OCI-LY7 (cell line): ENCODE measurements at places on chromosomes 6 and 20.

DNA sequence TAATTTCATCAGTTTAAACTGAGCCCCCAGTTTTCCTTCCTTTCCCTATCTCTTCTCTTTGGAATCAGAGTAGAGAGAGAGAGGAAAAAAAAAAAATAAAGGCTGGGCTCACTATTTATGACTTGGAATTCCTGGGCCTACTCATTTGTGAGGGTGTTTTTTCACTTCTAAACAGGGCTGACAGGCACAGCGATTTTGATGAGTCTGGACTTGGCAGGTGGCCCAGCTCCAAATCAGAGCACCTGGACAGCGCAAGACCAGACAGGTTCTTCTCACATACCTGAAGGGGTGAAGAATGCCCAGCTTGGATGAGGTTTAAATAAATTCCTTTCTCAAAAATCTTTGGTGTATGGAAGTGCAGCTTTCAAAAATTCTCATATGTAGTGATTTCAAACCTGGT is 122.2 kb downstream of the KIF13A start:
- DNase-seq, result no peak

- DNase-seq, result peak; percentile 16
Observed at GRCh38 chr6:45422503-45423110, 44.9 kb upstream of the SUPT3H start.

GRCh38 chr20:24871480-24872213 is 77.4 kb upstream of the CST7 start:
- DNase-seq, result no peak

GRCh38 chr6:11263291-11263775 is 30.9 kb upstream of the NEDD9 start:
- DNase-seq, result no peak

DNA sequence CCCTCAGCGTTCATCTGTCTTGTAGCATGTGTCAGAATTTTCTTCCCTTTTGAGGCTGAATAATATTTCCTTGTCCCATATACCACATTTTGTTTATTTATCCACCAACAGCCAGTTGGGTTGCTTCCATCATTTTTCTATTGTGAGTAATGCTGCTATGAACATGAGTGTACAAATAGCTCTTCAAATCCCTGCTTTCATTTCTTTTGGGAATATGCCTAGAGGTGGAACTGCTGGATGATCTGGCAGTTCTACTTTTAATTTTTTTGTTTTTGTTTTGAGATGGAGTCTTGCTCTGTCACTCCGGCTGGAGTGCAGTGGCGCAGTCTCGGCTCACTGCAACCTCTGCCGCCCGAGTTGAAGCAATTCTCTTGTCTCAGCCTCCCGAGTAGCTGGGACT is 64.7 kb downstream of the SASH1 start:
- DNase-seq, result no peak

DNA sequence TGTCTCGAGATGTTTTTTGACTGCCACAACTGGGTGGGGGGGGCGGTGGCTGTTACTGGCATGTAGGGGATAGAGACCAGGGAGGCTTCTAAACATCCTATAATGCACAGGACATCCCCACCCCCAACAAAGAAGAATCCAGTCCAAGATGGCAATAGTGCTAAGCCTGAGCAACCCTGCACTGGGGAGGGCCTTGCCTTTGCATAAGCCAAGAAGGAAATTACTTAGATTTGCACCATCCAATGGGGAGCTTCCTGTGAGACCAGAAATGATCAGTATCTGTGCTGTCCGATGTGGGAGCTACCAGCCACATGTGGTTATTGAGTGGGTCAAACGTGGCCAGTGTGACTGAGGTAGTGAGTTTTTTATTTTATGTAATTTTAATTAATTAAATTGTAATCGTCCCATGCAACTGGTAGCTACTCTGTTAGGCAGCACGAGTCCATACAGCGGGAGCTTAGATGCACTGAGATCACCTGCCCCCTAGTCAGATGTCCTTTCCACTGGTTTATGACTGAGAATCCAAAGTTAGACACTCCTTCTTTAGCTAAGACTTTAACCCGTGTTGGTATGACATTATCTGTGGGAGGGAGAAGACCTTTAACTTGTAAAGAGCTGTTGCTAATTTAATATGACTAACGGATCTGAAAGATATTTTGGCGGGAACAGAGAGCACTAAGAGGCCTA is 97.4 kb upstream of the NEDD9 start:
- DNase-seq, result no peak
